Stimulated activated CD8-positive, alpha-beta memory T cell treated with anti-CD3 and anti-CD28 coated beads, Interleukin-4, amount 100 ng/mL, for 1 hour (primary cell): ENCODE measurements at places on chromosomes 3 and 15.

DNA sequence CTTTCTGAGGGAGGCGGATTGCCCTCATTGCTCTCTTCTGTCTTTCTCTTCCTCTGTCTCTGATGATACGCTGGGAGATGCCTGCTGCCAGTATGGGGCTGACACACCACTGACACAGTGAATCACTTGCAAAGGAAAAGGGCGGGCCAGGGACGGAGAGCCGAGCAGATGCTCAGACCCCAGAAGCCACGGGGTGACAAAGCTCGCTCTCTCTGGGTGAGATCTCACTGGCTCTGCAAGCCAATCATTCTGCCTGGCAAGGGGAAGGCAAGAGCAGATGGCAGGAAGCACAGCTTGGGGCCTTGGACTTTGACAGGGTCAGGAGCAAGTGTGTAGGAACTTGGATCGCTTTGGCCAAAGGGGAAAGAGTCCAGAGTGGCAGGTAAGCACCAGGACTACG, 198.7 kb downstream of the NTRK3 start:
- no peak for DNase-seq

GRCh38 chr3:190552969-190553759, 39.3 kb downstream of the IL1RAP start:
- no peak for DNase-seq

GRCh38 chr3:4674216-4674615, 181.1 kb downstream of the ITPR1 start:
- DNase-seq = no peak

GRCh38 chr15:28122038-28122949, 23.2 kb upstream of the OCA2 start:
- no peak for DNase-seq

- no peak for DNase-seq
These were observed 139.4 kb downstream of the BBX start for GRCh38 chr3:107662124-107662507.

GRCh38 chr3:48899273-48899672, 591 bp upstream of the SLC25A20 start:
- DNase-seq = no peak

- DNase-seq = no peak
These were observed 12.6 kb upstream of the APH1B start for GRCh38 chr15:63264688-63265293.

DNA sequence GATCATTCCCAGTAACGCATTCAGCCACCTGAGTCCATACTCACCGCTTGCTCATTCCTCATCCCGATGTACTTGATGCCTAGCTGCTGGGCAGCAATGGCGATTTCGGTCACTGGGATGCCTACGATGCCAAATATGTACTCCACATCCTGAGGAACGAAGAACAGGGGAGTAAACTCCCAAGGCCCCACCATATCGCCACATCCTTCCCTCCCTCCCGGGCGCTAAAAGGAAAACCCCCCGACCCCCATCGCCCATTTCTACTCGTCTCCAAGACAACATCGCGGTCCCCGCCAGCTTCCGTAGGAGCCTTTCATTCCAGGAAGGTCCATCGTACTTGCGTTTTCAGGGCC, 347 bp downstream of the HACL1 start:
- no peak for DNase-seq

- no peak for DNase-seq
These were observed 25.9 kb downstream of the ADCY5 start for GRCh38 chr3:123423031-123423430.

- no peak for DNase-seq
These were observed 103.6 kb upstream of the PFN2 start for GRCh38 chr3:150074277-150074676.

GRCh38 chr3:72996121-72996472, 514 bp upstream of the PPP4R2 start:
- DNase-seq = no peak
